ENCODE measurements at places on chromosomes 4 and X.

DNA sequence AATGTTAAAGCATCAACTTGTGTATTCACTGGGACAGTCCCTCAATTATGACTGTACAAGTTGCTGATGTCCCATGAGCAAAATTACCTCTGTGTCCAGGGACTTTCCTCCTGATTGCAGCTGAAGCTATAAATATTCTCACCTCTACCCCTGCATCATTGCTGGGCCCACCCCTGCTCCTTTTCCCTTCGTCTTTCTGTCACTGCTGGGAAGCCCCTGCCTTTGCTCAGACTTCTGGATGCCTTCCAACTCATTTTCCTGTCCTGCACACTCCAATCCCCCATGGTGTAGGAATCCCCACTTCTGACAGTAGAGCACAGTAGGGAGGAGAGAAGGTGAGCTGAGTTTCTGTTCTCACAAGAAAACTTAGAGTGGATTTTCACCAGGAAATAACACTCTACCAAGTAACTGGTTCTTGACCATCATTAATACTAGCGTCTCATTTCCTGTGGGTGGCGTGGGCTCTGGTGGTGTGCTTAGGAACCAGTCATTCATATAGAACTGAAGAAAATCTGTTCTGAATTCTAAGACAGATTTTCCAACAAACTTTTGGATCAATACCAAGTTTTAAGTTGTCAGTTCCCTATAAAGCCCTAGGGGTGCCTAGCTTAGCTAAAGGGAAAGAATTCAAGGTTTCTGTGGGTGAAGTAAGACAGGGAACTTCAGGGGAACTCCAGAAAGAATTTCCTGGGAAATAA is 136.2 kb upstream of the MED14 start:
- no peak overlapping the region for H3K4me3 ChIP-seq
- H3K36me3 ChIP-seq: no peaks in the 10 kb centered on the region
- H3K27ac ChIP-seq: peak overlapping the region; percentile 12
- no peaks in the 10 kb centered on the region for H3K27me3 ChIP-seq
- peak; percentile 4 for DNase-seq
- H3K4me1 ChIP-seq: peaks cover 2% of the 10 kb centered on the region

DNA sequence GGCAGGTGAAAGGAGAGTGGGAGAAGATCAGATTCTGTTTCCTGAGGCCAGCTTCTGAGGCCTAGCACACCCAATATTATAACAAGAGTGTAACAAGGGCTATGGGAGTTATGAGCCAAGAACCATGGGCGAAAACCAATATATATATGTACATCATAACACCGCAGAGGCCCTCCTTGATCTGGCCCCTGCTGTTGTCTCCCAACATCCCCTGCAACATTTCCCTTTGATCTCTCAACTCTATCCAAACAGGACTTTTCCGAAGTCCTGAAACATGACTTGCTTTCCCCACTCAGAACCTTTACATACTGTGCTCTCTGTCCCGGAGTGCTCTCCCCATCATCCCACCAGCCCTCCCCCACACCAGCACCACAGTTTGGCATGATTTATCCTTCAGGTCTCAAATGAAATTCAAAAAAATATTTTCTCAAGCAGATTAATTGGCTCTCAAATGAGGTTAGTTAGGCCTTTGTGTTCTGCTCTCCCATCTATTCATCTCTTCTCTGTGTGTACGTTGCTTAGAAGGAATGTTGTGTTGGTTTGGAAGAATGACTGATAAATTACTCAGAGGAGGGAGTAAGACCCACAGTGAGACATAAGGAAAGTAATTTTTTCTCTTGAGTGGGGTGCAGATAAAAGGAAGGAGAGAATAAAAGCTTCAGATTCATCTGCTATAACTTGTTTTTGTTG is 58.1 kb upstream of the SMIM10 start:
- no peak overlapping the region for H3K4me3 ChIP-seq
- H3K27me3 ChIP-seq: peaks cover 3% of the 10 kb centered on the region
- H3K4me1 ChIP-seq: no peaks in the 10 kb centered on the region
- no peaks in the 10 kb centered on the region for H3K36me3 ChIP-seq

DNA sequence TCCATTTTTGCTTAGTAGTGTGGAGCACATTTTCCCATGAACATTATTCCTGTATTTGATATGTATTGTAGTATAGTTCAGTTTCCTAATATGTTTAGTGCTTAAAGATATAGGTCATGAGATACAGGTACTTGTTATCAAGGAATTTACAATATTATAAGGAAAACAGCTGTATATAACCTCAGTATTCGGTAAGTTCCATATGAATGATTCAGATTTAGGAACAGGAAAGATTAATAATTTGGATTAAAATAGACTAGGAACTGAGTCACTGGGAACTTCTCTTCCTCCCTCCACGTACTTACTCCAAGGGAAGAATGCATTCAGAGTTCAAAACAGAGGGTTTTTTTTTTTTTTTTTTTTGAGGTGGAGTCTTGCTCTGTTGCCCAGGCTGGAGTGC is 20.0 kb downstream of the DIAPH2 start:
- H3K27me3 ChIP-seq: no peaks in the 10 kb centered on the region
- H3K36me3 ChIP-seq: no peaks in the 10 kb centered on the region
- peaks cover 2% of the 10 kb centered on the region for H3K4me1 ChIP-seq
- no peak overlapping the region for H3K27ac ChIP-seq
- H3K4me3 ChIP-seq: no peak overlapping the region

GRCh38 chr4:52572936-52573485 is 86.1 kb downstream of the USP46 start:
- peaks cover 5% of the 10 kb centered on the region for H3K4me1 ChIP-seq
- no peaks in the 10 kb centered on the region for H3K36me3 ChIP-seq
- no peak overlapping the region for H3K4me3 ChIP-seq
- peak overlapping the region; percentile 45 for H3K27ac ChIP-seq
- peaks cover 9% of the 10 kb centered on the region for H3K27me3 ChIP-seq

DNA sequence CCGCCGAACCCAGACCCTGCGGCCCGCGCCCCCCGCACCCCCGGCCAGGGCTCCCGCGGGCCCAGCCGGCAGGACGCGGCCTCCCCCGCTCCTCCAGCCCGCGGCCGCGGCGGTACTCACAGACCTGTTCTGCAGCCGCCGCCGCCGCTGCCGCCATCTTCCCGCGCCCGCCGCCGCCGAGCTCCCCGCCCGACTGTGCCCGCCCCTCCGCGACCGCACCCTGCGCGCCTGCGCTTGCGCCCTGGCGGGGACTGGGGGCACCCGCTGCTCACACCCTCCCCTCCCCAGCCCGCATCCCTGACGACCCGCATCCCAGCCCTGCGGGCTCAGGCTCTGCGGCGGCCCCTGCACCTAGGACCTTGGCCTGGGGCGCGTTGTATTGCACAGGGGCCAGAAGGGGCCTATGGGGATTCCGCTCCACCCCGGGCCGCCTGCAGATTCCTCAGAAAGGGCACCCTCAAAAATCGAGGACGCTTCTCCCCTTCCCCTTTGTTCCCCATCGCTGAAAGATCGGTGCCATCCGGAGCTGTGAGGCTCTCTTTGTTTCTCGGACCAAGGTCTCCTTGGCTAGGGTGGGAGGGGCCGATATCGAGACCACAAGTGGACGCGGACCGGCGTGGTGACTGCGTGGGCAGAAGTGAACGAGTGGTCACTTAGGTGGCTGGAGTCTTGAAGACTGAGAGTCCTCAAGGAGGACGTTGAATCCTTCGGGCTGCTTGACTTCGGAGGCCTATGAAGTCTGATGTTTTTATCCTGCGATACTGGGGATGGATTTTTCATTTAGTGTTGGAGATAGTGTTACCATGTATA is at the start of gene SGCB:
TSS of gene SGCB (minus strand) at position 197 of the 810 bp plus-strand sequence. CDS start at position 157, 40 bp downstream.
- H3K27me3 ChIP-seq: peaks cover 15% of the 10 kb centered on the region
- H3K27ac ChIP-seq: no peak within 1 kb of the TSS
- DNase-seq: peak; percentile 50
- H3K36me3 ChIP-seq: no peaks in the 10 kb centered on the region

DNA sequence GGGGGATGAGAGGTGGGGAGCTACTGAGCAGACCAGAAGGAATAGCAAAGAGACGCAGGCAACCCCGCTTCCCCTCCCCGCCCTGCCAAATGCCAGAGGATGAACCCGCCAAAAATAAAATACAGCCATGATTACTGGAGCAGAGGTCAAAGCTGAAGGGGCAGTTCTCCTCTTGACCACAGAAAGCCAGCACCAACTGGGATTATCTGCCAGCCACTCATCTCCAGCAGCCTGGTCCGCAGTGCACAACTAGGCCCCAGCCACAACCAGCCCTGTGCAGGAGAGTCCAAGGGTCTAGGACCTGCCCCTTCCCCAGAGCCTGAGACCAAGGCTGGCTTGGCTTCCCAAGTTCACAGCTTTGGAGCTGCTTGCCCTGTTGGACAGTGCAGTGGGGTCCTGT is 67.4 kb upstream of the BCOR start:
- H3K36me3 ChIP-seq: no peaks in the 10 kb centered on the region
- H3K27me3 ChIP-seq: peaks cover 56% of the 10 kb centered on the region
- H3K27ac ChIP-seq: no peak overlapping the region

GRCh38 chr4:171390626-171391025 is 422.6 kb upstream of the GALNTL6 start:
- H3K4me1 ChIP-seq: no peaks in the 10 kb centered on the region
- no peak for DNase-seq
- no peaks in the 10 kb centered on the region for H3K36me3 ChIP-seq
- no peak overlapping the region for H3K4me3 ChIP-seq

DNA sequence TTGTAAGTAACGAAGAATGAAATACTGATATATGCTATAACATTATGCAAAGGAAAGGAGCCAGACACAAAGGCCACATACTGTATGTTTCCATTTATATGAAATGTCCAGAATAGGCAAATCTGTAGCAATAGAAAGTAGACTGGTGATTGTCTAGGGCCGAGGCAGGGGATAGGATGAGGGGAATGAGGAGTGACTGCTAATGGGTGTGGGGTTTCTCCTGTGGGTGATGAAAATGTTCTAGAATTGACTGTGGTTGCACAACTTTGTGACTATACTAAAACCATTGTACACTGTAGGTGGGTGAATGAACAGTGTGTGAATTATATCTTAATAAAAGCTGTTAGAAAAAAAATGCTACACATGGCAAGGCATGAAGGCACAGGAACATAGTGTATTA is 19.9 kb upstream of the SUPT20HL1 start:
- no peaks in the 10 kb centered on the region for H3K36me3 ChIP-seq
- no peak overlapping the region for H3K4me3 ChIP-seq
- no peak overlapping the region for H3K27ac ChIP-seq
- DNase-seq: no peak

DNA sequence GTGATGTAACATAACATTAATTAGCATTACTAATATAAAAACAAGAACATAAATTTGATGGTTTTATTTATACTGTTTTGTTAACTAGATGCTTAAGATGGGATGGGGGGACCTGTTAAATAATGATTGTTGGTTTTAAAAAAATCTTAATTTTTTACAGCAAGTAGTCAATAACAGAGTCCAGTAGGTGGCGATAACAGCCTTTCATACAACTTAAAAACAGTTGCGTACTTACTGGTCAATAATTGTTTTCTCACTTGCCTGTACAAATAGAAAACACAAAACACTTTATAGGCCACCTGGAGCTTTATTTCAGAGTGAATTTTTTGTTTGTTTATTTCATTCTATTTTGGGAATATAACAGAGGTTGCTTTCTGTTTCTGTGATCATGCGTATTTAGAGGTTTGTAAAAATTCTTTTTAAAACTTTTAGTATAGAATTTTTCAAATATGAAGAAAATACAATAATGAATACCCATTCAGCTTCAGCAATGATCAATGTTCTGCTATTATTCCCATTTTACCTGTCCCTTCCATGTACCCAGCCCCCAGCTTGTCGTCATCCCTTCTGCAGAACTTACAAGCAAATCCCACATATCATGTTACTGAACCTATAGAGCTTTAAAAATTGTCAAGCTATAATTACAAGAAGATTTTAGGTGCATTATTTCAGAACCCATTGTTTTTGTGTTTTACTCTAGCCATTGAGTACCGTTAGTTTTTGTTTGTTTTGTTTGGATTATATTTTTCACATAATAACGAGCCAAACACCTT is 97.1 kb downstream of the MRPL1 start:
- no peak overlapping the region for H3K27ac ChIP-seq
- peaks cover 1% of the 10 kb centered on the region for H3K4me1 ChIP-seq
- peak; percentile 56 for DNase-seq
- H3K4me3 ChIP-seq: no peak overlapping the region

DNA sequence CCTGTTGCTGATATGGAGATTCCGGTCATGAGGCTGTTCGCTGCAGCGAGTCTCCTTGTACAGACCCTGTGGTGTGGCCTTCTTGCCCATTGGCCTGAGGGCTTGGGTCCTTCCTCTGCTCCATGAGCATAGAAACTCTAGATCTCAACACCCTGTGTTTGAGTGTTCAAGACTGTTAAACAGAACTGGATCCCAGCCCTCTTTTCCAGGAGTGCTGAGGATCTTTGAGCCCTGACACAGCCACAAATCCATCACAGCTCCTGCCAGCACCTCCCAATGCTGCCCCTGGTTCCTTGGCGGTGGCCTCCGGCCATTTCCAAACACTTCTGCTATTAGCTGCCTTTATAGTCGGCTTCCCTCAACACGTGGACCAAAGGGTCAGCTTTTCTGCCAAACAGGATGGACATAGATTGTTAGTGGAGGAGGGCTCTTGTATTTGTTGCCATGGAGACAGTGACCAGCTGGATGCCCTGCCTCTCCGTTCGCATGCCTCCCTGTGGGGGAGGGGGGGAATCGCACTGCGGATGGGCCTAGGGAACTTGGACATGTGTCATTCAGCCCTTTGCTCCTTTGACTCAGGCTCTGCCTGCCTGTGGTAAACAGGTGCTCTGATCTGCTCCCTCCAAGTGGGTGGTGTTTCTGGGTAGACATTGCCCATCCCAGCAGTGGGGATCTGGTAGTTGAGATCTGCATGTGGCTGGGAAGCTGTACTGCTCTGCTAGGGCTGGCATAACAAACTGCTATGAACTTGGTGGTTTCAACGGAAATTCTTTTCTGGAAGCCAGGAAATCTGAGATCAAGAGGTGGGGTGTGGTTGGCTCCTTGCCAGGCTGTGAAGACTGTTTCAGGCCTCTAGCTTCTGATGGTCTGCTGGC is 6.9 kb upstream of the WDR1 start:
- no peak overlapping the region for H3K4me3 ChIP-seq
- peaks cover 28% of the 10 kb centered on the region for H3K4me1 ChIP-seq
- no peaks in the 10 kb centered on the region for H3K36me3 ChIP-seq
- DNase-seq: no peak

- no peak overlapping the region for H3K4me3 ChIP-seq
- DNase-seq: peak; percentile 67
- no peak overlapping the region for H3K27ac ChIP-seq
- H3K36me3 ChIP-seq: no peaks in the 10 kb centered on the region
Measured at GRCh38 chrX:34918856-34919255, 23.7 kb upstream of the FAM47B start.

DNA sequence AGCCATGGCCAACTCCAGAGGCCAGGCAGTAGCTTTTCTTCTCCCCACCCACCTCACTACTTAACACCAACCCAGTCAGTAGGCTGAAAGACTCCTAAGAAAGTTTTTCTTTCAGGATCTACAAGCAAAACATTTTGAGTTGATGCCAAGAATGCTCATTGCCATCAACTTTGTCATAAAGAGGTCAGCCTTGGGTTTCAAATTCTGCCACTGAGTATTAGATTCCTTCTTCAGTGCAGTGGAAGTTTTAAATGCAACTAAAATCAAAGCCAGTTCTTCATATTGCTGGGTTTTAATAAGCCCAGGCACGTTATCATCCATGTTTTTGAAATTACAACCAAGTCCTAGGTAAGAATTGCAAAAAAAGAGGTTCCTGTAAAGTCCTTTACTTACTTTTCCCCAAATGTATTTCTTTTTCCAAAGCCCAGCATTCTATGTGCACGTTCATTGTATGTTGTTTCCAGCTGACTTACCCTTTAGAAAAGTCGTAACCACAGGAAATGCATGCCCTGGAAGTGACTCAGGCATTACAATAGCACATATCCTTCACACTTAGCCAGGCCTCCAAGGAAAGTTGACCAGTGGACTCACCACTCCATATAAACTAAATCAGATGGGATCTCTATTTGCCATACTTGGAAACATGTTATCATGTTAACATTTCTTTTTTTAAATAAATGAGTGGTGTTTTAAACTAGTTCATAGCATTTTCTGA is 229.9 kb downstream of the SOX3 start:
- peaks cover 5% of the 10 kb centered on the region for H3K4me1 ChIP-seq
- no peak overlapping the region for H3K4me3 ChIP-seq
- peak overlapping the region; percentile 20 for H3K27ac ChIP-seq
- no peaks in the 10 kb centered on the region for H3K27me3 ChIP-seq

All from mesenchymal stem cell (in vitro differentiated cells and primary cell).